ENCODE measurements at places on chromosomes 13 and 19.
A peak's percentile ranks its signal among the peaks of the same experiment; 100 is the strongest.

DNA sequence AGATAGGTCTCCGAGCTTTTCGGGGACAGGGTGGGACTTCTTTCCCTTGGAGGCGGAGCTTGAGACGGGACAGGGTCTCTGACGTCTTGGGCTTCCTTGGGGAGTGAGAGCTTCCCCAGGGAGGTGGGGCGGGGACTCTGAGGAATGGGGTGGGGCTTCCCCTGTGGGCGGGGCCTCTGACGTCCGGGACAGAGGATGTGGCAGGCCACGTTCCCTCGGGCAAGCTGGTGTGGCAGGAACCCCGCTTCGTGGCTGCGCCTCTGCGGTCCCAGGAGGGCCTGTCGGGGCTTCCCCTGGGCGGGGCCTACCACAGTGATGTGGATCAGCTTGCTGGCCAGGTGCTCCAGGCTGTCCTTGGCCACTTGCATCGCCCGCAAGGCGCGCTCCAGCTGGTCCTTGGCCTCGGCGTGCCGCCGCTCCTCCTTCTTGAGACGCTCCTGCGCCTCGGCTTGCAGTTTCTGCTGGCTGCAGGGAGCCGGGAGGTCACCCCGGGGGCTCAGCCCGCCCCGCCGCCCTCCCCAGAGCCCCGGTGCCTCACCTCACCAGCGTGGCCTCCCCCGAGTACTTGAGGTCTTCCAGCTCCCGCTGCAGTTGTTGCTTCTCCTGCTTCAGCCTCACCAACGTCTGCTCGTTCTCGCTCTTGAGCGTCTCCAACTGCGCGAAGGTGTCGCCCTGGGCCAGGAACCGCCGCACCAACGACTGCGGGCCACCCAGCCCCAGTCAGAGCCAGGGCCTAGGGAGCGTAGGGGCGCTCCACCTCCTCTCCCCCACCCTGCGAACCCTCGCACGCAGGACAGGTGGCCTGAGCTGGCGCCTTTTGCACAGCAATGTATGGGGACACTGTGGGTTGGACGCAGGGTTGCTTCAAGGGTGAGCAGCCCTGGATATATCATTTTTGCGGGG lies 3.3 kb upstream of the RGL3 start:
- peak; percentile 86 for DNase-seq

DNA sequence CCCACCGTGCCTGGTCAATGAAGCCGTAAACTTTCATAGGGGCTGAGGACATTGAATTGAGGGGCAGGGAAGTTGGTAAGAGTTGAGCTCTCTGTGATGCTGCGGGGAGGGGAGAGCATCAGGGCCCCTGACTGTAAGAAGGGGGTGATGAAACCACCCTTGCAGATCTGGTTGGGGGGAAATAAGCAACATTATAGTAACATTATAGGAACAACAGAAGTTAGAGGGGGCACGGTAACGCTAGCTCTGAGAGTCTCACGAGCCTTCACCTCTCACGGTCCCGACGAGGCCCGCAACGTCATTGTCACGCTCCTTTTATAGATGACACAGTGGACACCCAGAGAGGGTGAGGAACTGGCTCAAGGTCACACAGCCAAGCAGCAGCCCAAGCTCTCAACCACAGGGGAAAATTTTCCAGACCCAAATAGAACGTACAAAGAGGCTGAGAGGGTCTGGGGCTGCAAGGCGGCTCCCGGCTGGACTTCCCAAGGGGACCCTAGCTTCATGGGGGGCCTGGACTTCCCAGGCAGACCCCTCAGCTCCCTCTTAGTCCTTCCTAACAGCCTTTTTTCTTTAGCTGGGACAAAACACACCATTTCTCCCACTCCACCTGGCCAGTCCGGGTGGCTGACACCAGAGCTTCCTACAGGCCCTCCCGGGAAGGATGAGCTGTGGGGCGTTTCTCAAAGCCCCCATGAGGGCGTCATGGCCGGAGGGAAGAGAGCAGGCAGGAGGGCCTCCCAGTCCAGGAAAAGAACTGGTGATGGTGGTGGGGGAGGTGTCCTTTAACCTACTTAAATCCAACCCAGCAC lies 4.1 kb downstream of the TLE5 start:
- DNase-seq, result no peak

DNA sequence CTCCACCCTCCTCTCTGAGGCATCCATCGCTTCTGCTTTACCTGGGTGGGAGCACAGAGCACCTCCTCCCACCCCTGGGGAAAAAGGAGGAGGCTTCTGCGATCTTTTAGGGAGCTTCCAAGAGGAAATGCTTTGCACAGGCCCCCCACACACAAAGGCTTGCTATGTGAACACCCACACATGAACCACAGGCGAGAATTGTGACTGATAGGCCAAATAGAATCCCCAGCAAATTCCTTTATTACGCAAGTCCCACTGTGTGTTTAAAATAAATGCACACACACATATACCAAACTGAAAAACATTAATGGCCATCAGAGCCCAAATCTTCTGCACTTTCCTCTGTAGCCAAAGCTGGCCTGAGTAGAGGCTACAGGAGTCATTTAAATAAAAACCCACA lies 50.6 kb downstream of the HSPH1 start:
- no peak for DNase-seq

DNA sequence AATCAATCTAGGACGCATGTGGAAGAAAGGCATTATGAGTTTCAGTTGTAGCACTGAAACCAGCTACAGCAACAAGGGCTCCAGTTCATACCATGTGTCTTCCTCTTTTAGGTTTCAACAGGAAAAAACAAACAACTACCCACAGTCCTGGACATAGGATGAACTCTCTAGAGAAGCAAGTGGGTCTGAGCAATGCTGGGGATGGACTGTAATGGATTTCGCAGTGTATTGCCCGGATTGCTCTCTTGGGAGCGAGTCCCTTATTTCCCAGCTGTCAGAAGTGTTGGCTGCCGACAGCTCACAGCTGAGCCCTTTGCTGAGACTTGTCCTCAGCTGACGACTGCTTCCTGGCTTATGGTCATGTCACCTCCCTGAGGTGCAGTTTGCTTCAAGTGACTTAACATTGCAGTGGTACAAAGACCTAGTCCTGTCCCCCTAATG lies 12.1 kb upstream of the MYCBP2 start:
- DNase-seq, result no peak

DNA sequence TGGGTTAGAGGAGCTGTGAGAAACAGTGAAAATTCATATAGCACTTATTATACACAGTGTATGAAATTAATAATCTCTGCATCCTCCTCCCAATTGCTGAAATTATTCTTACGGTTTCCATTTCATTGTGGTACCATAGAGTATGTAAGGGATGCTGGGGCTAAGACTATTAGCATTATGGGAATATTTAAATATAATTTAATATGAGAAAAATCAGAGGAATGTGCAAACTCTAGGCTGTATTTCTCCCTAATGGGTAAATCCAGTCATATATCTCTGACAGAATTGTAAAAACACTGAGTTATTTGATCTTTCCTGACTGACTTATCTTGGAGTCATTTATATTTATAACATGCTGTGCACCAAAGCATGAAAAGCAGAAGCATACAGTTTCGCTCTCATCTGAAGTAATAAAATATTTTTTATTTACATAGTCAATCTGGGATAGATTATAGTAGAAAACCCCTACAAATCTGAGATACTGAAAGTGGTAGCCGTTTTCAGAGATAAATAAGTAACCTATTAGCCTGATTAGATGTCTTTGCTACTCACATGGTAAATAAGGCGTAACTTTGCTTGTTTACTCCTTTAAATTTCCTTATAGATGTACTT lies 34.9 kb downstream of the LRCH1 start:
- DNase-seq, result no peak

DNA sequence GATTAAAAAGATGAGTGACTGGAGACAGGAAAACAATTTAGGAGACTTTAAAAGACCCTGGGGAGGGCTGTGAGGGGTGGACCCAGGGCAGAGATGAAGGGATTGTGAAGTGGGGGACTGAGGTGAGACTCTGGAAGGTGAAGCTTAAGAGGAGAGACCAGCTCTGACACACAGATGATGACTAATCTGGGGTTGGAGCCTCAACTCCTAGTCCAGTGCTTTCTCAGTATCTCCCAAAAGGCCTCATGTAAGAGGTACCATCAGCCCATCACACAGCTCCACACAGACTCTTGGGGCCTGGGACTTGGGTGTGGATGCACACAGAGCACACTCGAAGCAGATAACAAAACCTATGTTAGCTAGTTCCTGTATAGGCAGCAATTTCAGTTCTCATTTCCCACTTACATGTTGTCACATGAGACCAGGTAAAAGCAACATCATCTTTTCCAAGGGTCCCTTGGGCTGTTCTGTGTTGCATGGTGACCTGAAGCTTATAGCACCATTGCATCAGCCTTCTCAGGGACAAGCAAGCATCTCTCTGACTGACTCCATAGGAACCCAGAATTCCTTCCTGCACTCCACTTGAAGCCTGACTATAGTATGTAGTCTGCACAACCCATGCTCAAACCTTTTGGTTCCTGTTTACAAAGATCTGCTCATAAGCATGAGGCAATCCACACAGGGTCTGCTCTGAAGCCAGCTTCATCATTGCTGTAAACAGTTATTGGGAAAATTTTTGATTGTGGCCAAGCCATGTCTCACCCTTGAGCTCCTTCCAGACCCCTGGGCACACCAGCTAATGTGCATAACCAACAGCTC lies 88.6 kb upstream of the MYCBP2 start:
- DNase-seq, result no peak

DNA sequence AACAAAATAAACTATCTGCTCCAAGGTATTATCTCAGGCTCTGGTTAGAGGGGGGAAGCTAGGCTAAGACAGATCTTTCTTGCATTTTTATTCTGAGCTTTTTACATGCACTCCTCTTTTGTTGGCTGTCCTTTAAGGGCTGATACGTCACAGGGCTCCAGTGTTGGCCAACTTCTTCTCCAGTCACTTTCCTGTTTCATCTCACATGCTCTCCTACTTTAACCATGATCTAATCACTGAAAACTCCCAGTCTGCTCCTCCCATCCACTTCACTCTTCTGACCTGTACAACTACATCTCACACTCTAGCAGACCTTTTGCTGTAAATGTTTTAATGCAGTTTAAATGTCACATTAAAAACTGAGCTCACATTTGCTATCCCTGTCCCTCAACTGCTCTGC lies 510.0 kb upstream of the KLF12 start:
- DNase-seq, result no peak

GRCh38 chr13:60441761-60442160 lies 44.7 kb downstream of the TDRD3 start:
- DNase-seq, result no peak

- DNase-seq, result no peak
These were observed 1417.4 kb upstream of the SLC10A2 start for GRCh38 chr13:104483631-104484030.

DNA sequence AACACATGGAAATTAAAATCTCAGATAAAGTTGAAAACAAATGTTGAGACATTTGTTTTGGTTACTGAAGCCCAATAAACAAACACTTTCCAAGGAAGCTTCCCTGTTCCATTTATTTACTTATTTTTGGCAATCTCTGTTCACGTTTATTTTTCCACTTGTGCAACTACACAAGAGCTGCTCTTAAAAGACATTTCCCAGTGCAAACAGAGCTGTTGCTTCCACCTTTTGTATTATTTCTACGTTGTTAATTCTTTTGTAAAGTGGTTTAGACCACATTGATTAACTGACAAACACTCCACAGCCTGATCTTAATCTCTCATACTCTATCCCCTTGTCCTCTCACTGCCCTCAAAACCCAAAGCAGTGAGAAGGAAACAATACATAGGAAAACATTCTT lies 757.6 kb downstream of the LIG4 start:
- DNase-seq, result no peak

DNA sequence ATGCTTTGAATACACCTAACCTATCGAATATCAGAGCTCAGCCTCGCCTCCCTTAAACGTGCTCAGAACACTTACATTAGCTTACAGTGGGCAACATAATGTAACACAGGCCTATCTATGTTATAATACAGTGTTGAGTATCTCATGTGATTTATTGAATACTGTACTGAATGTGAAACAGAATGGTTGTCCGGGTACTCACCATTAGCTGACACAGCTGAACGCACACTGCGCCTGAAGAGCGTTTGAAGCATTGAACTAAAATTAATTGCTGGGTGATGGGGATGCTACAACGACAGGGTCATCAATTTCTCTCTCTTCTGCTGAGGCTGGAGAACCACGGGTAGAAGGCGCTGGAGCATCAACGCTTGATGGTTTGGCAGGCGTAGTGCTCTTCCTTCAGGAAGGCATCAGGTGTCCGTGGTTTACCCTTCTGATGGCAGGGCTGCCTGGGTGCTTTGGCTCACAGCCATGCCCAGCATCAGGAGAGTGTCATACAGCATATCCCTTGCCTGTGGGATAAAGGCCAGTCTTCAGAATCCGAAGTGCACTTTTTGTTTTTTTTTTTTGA lies 46.9 kb upstream of the UBE2L5 start:
- no peak for DNase-seq

Measured in sigmoid colon (tissue), 7 donors.